Airway epithelial cell (primary cell): ENCODE measurements at places on chromosomes 3 and 15. TPM values are rescaled to one million over a fixed set of nuclear protein-coding genes. Genes with fewer than 3 reads are reported as not detected.

Gene CTXND1
- total RNA-seq = 0.05 TPM in 1 of 2 replicates, not detected in the other

Gene THPO
- total RNA-seq = not detected in 2 replicates

Gene IL5RA
- total RNA-seq = not detected in 2 replicates

Gene ANKUB1
- 1.7 and 2.0 TPM in 2 replicates for total RNA-seq

Gene RBP2
- total RNA-seq = not detected in 2 replicates
